ENCODE measurements at places on chromosomes 3 and 15.

DNA sequence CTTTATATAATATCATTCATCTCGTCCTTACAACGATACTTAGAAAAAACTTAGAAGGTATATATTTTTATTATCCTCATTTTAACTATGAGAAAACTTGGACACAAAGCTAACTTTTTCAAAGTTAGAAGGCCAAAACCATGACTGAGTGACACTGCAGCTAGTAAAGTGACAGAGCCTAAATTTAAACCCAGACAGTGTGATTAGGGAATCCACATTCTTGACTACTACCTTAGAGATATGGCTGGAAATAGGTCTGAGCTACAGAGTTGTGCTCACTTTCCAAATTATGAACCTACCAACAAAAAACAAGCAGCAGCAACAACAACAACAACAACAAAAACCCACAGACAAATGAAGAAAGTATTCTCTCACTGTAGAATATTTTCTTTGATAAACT, 236.2 kb downstream of the SCAPER start:
- DNase-seq: no peak

DNA sequence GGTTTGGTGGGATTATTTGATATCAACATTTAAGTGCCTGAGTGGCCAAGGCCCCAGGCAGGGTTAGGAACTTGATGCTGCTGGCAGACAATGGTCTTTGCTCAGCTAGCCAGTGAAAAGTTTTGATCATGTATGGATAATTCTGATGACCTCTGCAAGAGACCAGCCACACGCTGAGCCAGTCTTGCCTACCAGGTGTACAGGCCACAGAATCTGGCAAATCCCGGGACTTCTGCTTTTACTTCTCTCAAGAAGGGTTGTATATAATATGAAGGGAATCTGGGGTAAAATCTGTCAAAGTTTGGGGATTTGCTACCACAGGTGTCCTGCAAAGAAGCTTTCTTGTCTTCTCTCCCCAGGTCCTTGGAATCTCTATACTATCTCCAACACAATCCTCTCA, 331.4 kb upstream of the GOLIM4 start:
- DNase-seq: no peak

DNA sequence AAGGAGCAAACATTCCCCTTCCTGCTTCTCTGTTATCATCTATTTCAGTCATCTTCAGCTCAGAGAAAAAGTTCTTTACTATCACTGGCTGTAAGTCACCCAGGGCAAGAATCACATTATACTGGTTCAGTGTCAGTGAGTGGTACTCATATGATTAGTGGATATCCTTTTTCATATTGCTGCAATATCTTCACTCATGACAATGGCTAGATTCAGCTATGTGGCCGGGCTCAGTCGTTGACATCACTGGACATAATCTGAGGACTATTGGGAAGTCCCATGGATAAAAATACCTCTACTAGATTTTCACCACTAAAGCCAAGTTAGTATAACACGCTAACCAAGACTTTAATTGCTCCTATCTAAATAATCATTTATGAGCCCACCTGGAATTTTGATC, 91.3 kb upstream of the UBE2E2 start:
- DNase-seq: no peak

GRCh38 chr3:136390574-136390973, 140.4 kb downstream of the PCCB start:
- DNase-seq: no peak

All from HTR-8/SVneo (cell line).